ENCODE measurements at places on chromosomes 2 and 18. TPM values are rescaled to one million over a fixed set of nuclear protein-coding genes. Genes with fewer than 3 reads are reported as not detected.

BUB1 gene
- 0.22 TPM for polyA plus RNA-seq

APLF gene
- 0.52 TPM for polyA plus RNA-seq

PRKAG3 gene
- polyA plus RNA-seq, result 60.2 TPM

DNA sequence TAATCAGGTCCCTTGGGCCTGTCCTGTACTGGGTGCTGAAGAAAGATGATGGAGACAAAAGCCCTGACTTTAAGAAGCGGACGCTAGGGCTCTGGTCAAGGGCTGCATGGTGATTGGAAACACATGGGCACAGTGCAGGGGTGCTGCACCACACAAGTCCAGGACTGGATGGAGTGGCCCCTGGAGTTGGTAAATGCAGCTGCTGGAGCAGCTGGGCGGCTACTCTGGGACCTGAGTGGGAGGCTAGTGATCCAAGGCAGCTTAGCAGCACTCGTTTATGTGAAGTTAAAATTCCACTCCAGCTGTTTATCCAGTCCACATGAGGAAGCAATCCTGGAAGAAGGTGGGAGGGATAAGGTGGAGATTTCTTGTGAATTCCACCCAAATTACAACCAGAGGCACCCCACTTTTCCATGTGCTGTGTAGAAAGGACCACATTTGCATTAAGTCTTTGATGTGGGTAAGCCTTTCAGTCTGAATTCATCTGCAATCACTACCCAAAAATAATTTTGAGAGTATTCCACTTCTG is 24.9 kb downstream of the MERTK start:
- no peak for DNase-seq
- H3K27me3 ChIP-seq, result no peaks in the 10 kb centered on the region
- no peak overlapping the region for H3K4me3 ChIP-seq

DNA sequence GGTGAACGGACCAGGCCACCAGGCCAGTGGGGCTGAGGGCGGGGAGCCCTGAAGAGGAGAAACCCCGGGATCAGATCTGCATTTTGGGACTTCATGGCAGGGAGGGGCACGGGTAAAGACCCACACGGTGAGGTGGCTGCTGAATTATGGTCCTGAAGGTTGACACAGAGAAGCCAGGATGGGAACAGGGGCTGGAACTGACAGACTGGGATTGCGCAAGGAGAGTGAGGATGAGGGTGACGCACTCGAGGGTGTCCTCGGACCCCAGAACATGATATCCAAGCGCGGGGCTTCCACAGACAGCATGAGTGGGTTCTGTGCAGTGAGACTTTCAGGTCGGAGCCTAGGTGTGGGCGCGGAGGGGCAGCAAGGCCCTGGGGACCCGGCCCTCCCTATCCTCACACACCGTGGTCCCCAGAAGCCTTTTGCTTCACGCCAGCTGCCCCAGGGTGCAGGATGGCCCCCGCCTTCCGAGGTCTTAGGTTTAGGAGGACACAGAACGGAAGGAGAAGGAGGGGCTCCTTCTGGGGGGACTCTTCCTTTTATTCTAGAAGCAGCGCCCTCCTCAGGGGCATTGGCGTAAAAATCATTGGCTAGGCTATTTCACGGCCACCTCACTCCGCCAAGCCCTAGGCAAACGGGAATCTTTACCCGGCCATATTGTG is 416.8 kb upstream of the HS6ST1 start:
- H3K27ac ChIP-seq, result no peak overlapping the region
- H3K36me3 ChIP-seq, result no peaks in the 10 kb centered on the region
- peaks cover 7% of the 10 kb centered on the region for H3K4me1 ChIP-seq

DNA sequence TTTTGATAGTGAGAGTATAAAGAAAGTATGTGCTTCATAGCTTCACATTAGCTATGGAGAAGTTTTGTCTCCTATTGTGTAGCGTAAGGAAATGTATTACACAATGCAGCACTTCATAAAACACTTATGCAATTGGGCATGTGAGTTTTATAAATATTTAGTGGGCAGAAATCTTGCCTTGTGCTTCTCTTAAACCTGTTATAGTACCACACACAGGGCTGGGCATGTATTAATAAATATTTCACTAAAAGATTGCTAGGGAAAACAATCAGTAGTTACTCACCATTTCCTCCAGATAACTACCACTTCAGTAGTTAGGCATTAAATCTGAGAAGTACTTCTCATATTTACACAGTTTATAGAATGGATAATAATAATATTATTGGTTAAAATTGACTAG is 1080.8 kb upstream of the PIK3C3 start:
- H3K36me3 ChIP-seq, result no peaks in the 10 kb centered on the region
- H3K4me3 ChIP-seq, result no peak overlapping the region
- H3K4me1 ChIP-seq, result no peaks in the 10 kb centered on the region
- no peaks in the 10 kb centered on the region for H3K27me3 ChIP-seq

DNA sequence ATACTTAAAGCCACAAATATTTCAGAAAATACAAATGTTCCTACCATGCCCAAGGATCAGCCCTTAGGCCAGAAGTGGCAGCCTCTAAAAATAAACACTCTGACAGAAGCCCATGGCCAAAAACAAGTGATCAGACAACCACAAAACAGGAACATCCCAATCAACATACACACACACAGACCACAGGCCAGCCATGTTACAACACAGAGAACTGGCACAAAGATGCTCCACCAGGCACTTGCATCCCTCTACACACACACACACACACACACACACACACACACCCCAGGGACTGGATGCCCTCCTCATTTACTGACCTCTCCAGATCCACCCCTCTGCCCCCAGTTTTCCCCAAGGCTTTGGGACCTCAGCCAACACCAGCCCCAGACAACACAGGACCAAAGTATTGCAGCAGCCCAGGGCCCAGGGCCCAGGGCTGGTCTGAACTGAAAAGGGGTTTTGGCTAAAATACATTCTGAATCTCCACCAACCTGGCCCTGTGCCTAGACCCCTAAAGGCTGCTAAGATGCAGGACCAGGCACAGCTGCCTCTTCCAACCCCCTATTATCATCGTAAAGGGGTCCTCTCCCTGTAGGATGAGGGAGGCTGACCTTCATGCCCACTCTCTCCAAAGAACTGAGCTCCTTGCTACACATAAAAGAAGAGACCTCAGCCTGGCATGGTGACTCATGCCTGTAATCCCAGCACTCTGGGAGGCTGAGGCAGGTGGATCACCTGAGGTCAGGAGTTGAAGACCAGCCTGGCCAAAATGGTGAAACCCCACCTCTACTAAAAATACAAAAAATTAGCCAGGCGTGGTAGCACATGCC is 151.4 kb downstream of the TNS1 start:
- H3K4me1 ChIP-seq, result peaks cover 96% of the 10 kb centered on the region
- H3K27me3 ChIP-seq, result no peaks in the 10 kb centered on the region
- H3K4me3 ChIP-seq, result peak overlapping the region; percentile 66
- H3K27ac ChIP-seq, result peak overlapping the region; percentile 89

DNA sequence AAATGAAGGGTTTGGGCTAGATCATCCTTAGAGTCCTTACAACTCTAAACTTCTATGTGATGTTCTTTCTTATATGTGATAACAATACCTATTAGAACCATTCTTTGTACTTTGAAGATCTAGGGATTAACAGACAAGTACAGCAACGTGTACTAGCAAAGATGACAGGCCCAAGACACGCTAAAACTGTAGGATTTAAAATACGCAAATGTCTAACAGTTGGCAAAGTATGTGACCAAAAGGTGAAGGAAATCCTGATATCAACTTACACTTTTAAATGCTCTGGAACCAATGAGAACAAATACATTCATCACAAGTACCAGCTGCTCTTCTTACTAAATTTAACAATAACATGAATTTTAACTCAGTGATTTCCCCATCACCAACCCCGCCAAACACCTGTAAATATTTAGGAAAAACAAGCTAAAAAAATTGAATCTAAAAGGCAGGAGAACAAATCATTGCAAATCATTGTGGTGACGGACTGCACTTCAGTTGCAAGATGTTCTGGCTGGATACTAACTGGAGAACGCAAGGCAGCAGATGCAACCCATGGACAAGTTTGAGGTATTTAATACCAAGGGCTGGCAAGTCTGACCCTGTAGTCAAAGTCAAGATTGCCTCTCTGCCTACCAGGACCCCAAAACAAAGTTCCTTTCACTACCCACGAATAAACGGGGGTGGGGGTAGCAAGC is 1.4 kb downstream of the ANKRD44 start:
- no peak for DNase-seq
- H3K27me3 ChIP-seq, result no peaks in the 10 kb centered on the region
- no peaks in the 10 kb centered on the region for H3K36me3 ChIP-seq
- peak overlapping the region; percentile 74 for H3K27ac ChIP-seq
- peaks cover 29% of the 10 kb centered on the region for H3K4me1 ChIP-seq

GRCh38 chr2:66202586-66202985 is 232.3 kb upstream of the MEIS1 start:
- H3K4me1 ChIP-seq, result no peaks in the 10 kb centered on the region
- H3K27ac ChIP-seq, result no peak overlapping the region

DNA sequence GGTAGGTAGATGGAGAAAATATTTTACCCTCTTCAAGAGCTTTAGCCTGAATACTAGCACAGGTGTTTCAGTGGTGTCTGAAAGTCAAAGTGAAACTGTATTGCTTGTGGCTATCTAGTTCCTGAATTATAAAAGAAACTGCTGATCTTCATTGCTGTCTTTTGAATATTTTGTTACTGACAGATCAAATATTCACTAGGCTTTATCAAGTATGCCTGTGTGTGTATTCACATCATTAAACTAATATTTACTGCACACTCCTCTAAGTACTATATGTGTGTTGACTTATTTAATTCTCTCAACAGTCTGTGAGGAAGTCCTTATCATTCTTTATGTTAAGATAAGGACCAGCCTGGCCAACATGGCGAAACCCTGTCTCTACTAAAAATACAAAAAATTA is 139.6 kb downstream of the SOCS6 start:
- DNase-seq, result no peak
- no peaks in the 10 kb centered on the region for H3K27me3 ChIP-seq
- H3K4me3 ChIP-seq, result no peak overlapping the region
- H3K4me1 ChIP-seq, result peaks cover under 1% of the 10 kb centered on the region
- H3K36me3 ChIP-seq, result no peaks in the 10 kb centered on the region

DNA sequence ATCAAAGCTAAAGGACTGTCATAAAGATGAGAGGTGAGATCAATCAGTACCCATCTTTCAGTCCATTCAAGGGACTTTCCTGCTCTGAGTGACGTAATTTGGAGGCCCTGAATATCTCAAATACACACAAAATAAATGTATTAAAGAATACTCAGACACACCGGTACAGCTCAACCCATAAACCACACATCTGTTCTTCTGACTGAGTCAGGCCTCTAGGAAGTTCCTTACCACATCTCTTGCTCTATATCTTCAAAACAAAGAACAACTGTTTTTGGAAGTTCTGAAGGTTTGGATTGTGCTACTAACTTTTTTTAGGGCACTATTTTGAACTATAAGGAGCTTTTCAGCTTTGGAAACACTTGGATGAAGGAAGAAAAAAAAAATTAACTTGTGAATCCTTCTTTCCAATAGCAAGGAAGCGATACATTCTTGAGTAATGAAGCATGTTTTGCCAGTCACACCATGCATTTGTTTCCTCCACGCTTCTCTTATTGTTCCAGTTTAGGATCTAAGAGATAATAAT is 866.5 kb upstream of the VRK2 start:
- H3K27ac ChIP-seq, result no peak overlapping the region
- no peaks in the 10 kb centered on the region for H3K4me1 ChIP-seq
- no peak for DNase-seq
- no peak overlapping the region for H3K4me3 ChIP-seq
- no peaks in the 10 kb centered on the region for H3K27me3 ChIP-seq

GRCh38 chr18:59155153-59155552 is 15.5 kb downstream of the SEC11C start:
- no peak overlapping the region for H3K27ac ChIP-seq
- no peaks in the 10 kb centered on the region for H3K4me1 ChIP-seq
- H3K36me3 ChIP-seq, result peaks cover 89% of the 10 kb centered on the region

- H3K4me1 ChIP-seq, result peaks cover 23% of the 10 kb centered on the region
- peak overlapping the region; percentile 38 for H3K4me3 ChIP-seq
- H3K27me3 ChIP-seq, result no peaks in the 10 kb centered on the region
- H3K36me3 ChIP-seq, result no peaks in the 10 kb centered on the region
- H3K27ac ChIP-seq, result no peak overlapping the region
These were observed 1.9 kb downstream of the CHPF start for GRCh38 chr2:219541611-219542180.

DNA sequence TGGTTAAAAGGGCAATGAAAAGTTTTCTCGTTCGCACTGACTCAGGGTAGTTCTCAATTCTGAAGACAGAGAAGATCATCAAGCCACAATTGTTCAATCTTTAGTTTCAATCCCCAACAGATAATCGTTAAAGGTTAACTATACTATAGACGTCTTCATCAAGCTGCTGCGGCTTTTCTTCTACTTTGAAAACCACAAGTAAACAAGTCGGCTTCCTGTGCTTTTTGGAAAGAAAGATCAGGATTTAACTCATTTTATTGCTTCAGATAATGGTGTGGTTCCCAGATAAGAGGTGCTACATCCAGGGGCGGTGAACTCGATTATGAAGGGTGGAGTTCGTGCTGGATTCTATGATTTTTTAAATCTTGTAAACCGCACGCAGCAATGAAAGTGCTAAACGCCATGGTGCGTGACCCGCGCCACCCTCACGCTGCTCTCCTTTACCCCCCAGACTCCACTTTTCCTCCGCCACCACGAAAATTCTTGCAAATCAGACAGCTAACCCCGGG is 545 bp upstream of the CDCA7 start:
- peaks cover 12% of the 10 kb centered on the region for H3K4me1 ChIP-seq
- peak overlapping the region; percentile 87 for H3K27ac ChIP-seq
- H3K36me3 ChIP-seq, result no peaks in the 10 kb centered on the region
- DNase-seq, result no peak

- H3K4me3 ChIP-seq, result no peak overlapping the region
- H3K36me3 ChIP-seq, result no peaks in the 10 kb centered on the region
- DNase-seq, result no peak
- peaks cover 41% of the 10 kb centered on the region for H3K4me1 ChIP-seq
- H3K27me3 ChIP-seq, result no peaks in the 10 kb centered on the region
These were observed 262.7 kb downstream of the SETBP1 start for GRCh38 chr18:44943311-44943881.

DNA sequence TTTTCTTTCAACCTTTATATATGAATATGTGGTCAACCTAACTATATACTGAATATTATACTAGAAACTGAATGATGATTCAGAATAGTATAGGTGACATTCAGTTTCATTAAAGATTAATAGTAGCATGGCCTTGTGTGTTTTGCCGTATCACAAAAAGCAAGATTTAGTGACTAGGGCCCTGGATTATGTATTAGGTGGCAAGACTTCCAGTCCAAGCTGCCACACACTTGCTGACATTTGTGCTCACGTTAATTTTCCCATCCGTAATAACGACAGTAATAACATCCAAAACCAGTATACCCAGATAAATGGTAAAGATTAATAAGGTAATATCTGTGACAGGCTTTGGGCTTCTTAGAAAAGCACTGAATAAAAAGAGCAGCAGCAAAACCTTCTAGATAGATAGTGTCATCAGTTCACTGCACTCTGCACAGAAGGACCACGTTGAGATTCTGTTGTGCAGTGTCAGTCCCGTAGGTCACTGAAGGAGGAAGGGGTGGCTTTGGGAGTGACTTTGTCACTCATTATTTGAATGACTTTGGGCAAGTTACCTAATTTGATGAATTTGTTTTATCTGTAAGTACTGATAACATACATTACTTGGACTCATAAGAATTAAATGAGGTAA is 451.7 kb downstream of the PTPRM start:
- H3K27me3 ChIP-seq, result no peaks in the 10 kb centered on the region
- DNase-seq, result no peak
- peaks cover 10% of the 10 kb centered on the region for H3K4me1 ChIP-seq
- no peak overlapping the region for H3K4me3 ChIP-seq
- H3K36me3 ChIP-seq, result no peaks in the 10 kb centered on the region
